ENCODE measurements at places on chromosomes 4 and X.
A peak's percentile ranks its signal among the peaks of the same experiment; 100 is the strongest.

- DNase-seq, result no peak
These were observed 228.8 kb downstream of the NSUN7 start for GRCh38 chr4:40978548-40978947.

GRCh38 chr4:107863416-107863815 lies 38.7 kb downstream of the SGMS2 start:
- DNase-seq, result no peak

DNA sequence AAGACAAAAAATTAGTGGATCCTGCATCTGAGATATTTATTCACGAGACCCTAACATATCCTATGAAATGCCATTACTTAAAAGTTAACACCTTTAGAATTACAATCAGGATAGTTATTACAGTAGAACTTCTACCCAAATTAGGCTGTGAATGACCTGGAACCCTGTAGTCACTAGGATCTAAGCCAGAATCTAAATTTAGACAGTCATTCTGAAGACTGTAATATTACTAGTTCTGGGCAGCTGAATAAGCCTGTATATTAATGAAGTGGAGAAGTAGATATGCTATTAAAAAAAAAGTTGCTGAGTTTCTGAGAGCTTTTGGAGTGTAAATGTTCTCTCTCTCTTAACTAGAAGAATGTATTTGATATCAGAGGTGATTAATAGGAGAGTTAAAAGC lies 67.0 kb downstream of the FAM13A start:
- DNase-seq, result no peak

- no peak for DNase-seq
These were observed 10.0 kb downstream of the KCNE5 start for GRCh38 chrX:109614951-109615350.

DNA sequence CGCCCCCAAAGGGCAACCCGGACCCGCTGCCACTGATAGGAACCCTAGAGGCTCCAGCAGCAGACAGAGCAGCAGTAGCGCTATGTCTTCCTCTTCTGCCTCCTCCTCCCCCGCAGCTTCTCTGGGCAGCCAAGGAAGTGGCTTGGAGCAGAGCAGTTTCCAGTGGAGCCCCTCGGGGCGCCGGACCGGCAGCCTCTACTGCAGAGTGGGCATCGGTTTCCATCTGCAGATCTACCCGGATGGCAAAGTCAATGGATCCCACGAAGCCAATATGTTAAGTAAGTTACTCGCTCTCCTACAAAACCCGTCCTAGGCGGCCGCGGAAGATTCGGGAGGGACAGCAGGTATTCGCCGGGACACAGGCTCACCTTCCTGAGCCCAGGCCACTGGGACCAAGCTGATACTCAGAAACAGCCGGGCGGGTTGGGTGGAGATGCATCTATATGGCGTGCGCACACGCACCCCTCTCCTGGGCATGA lies 477 bp downstream of the FGF5 start:
- no peak for DNase-seq

DNA sequence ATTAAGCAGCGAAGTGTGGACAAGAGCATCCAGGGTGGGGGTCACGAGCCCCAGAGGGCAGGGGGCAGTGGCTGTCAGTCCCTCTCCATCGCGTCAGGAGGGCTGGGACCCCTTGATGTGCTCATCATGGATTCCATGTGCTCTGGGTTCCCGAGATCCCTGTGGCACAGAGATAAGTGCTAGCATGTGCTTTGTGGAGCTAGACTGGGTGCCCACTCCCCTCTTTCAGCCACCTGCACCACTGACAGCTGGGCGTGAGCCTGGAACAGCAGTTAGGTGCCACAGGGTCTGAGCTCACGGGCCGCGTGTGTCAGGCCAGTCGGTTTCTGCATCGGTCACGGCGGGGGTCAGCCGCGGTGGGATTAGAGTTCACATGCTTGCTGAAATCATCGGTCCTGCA lies 24.3 kb downstream of the CPZ start:
- DNase-seq, result no peak

- DNase-seq, result no peak
These were observed 50.6 kb downstream of the SCFD2 start for GRCh38 chr4:53315300-53315699.

- no peak for DNase-seq
These were observed 386.6 kb upstream of the CPEB2 start for GRCh38 chr4:14615671-14616070.

DNA sequence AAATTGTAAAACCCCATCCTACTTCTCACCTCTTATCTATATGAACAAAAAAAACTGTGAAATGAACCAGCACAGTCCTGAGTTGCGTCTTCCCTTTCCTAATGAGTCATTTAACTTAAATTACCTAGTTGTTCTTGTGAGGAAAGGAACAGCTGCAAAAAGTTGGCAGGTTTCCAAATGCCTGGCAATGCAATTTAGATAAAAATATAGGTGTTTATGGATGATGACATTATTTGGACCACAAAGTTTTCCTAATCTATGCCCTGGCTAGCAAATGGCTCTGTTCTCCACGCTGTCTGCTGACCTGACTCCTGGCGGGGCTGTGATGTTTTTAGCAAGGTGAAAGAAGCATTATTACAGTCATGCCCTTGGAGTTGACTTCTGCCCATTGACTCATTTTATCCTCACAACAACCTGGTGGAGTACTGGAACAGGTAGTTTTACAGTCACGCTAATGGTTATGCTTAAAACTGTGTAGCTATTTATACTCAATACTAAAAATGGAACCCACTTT lies 29.8 kb upstream of the RELL1 start:
- DNase-seq, result peak; percentile 68

DNA sequence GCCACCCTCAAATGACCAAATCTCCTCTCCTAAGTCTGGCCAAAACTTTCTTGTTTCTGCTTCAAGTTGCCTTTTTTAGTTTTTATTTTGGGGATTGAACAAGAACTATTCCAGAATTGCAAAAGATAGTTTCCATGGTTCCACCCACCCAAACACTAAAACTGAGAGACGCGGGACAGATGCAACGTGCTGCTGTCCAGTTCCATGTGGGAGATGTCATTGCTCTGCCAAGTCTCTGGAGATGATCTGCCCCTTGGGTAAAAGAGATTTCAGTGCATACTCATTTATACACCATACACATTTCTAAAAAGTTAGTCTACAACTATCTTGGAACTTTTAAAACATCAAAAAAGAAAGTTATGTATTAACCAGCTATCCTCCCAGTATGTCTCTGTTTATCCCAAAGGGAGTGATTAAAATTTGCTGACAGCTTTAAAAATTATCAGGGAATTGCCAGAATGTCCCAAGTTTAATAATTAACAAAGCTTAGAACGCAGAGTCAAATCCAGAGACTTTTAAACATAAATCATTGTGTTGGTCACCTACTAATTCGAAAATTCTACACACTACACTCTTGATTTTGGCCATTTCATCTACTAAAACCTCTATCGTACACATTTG lies 3.2 kb downstream of the MAOB start:
- no peak for DNase-seq

DNA sequence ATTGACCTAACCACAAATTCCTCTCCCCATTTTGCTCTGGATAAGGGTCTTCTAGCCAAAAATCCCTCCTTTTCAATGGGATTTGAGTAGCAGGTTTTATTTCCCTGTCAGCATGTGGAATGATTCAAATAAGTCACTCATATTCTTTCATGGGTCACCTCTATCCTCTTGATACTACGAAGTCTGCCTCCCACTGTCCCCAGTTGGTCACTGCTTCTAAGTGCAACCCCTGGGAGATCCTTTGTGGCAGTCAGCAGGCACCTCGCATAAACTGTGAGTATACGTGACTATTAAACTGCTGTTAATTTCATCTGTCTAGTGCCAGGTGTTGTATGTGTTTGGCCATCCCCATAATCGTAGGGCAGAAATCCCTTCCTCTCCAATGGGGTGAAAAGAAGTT lies 1667.9 kb upstream of the PCDH7 start:
- DNase-seq, result no peak

GRCh38 chr4:139208404-139208945 lies 31.5 kb upstream of the ELF2 start:
- peak; percentile 67 for DNase-seq

GRCh38 chr4:3420606-3420955 lies 21.2 kb upstream of the HGFAC start:
- DNase-seq, result no peak

- DNase-seq, result no peak
These were observed 45.0 kb upstream of the IL13RA1 start for GRCh38 chrX:118682258-118683014.

DNA sequence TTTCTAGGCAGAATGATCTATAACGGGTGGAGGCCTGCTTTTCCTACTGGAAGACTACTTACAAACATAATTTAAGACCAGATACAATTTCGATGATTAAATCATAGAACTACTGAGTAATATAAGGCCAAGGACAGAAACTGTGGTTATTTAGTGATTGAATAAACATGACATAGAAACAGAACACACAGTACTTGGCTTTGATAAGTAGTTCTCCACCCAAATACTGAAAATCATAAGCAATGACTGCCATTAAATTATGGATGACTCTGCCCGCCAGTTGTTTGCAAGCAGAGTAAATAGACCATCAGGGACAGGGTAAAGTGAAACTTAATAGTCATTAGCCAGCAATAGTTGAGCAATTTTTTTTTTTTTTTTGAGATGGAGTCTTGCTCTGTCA lies 17.2 kb upstream of the SMIM14 start:
- DNase-seq, result no peak

DNA sequence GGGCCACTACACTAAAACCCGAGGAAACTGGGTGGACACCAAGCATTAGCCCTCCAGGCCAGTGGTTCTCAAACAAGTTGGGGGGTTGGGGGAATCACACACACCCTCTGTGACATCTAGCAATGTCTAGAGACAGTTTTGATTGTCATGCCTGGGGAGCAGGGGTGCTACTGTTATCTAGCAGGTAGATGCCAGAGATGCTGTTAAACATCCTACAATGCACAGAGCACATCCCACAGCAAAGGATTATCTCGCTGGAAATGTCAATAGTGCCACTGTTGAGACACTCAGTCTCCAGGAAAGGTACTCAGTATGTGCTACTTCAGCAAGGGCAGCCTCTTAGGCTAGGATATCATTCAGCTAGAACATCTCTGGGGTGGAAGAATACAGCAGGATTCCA lies 1.3 kb downstream of the SMC1A start:
- no peak for DNase-seq

DNA sequence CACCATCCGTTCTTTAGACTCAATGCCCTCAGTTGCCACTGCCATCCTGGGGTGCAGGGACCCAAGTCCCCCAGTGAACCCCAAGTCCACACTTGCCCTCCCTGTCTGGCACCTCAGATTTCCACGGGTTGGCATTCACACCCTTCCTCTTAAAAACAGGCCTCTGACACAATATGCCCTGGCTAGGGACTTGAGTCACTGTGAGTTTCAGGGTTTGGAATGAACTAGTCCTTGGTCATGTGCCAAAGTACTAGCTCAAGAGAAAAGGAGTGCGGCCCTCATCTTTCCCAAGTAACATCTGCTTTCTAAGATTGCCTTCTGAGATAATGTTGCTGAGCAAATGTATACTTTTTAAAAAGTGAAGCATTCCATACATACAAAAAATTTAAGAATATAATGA lies 134.0 kb downstream of the MID1 start:
- no peak for DNase-seq

- no peak for DNase-seq
These were observed 173.5 kb downstream of the ASMT start for GRCh38 chrX:1788300-1788911.

GRCh38 chrX:4550018-4550417 lies 836.6 kb upstream of the PRKX start:
- no peak for DNase-seq

DNA sequence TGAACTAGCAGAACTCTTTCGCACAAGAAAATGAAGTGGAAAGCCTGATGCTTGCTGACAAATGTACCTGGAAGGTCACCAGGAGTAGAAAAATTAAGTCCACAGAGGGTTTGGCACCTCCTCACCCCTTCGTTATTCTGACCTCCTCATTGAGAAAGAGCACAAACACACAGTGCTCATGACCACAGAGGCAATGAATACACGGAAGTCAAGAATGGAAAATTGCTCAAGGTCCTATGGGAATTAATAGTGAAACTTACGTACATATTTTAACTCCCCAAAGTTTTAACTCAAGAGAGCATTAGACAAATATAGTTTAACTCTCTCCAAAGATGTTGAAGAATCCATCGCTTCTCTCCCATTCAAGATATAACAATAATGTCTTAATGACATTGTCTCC lies 83.6 kb upstream of the CAMK2D start:
- DNase-seq, result no peak

- DNase-seq, result no peak
These were observed 9.5 kb upstream of the TLR8 start for GRCh38 chrX:12896935-12897334.

GRCh38 chr4:55763996-55764395 lies 55.6 kb upstream of the EXOC1L start:
- DNase-seq, result no peak

- no peak for DNase-seq
These were observed 48.1 kb downstream of the DCLK2 start for GRCh38 chr4:150126201-150126863.

- DNase-seq, result no peak
These were observed 110.6 kb downstream of the REPS2 start for GRCh38 chrX:17056868-17057608.

GRCh38 chr4:116598980-116599789 lies 486.2 kb downstream of the TRAM1L1 start:
- no peak for DNase-seq

DNA sequence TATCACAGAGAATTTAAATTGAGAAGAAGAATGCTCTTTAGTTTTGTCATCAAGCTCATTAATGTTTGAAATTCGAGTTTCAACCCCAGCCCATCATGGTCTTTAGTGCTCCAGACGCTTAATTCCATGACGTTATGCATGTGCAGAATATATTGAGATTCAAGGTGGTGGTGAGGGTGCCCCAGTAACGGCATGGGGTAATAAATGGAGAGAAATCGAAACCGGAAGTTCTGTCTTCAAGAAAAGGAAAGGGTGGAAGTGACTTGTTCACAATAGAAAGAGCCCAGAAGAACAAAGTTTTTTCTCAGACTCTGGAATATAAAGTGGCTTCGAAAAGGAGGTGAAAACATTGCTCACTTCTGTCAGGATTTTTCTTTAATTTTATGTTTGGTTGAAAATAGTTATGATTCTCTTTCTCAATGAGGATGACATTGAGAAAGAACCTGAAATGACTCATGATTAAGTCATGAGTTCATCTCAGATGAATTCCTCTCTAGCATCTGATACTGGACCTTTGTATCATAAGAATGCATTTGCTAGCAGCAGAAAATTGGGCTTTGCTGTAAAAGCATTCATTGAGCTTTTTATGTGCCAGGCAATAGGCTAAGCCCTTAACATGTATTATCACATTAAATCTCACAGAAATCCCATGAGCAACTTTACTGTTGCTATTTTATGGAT lies 779 bp upstream of the DDX60L start:
- DNase-seq, result peak; percentile 87

DNA sequence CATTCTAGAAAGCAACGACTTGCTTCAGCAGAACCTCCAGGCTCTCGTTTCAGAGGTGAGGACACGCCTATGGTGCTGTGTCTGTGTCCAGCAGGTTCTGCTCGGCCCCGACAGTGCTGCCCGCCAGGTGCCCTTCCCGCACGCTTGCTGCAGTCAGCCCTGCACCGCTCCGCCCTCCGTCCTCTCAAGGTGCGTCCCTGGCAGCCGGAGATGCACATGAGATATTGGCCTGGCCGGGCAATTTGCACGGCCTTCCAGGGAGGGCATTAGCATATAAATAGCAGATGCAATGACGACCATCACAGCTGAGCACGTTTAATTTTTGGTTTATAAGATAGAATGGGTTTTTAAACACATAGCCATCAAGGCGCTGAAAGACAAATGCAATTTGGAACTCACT lies 14.4 kb downstream of the UVSSA start:
- DNase-seq, result no peak
